Cerebellum (tissue), 4 donors: ENCODE measurements at places on chromosomes 7 and 10.

DNA sequence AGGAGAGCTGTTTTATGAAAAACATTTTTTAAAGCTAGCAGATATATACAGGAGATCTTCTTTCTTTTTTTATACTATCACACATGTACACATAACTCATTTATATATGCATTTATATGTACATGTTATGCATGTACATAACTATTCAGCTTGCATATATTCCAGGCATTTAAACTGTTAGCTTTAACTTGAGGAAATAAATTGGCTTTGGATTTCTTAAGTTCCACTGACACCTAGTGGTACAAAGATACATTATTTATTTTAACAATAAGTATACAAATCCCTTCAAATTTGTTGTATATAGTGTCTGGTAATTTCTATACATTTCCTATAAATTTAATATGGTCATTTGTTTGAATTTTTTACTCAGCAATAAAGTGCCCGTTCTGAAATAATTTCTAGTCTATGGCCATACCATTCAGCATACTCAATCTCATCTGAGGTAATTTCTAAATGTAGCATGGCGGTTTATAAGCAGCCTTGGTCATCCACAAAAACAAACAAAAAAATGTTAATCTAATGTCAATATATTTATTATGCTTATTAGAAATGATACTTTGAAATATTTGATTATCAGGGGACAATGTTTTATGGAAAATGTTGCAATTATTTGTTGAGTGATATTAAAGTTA, 11.6 kb downstream of the ZDHHC6 start:
- no peak for DNase-seq

DNA sequence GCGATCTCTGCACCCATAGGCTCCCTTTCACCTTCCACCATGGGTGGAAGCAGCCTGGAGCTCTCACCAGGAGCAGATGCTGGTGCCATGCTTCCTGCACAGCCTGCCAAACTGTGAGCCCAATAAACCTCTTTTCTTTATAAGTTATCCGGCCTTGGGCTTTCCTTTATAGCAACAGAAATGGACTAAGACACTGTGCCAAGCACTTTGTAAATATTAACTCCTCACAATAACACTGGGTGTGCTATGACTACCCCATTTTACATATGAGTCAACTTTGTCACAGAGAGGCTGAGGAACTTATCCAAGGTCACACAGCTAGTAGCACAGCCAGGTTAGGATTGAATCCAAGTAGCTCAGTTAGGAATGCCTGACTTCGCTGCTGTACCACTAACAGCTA, 79.7 kb upstream of the KCNMA1 start:
- DNase-seq, result no peak

- no peak for DNase-seq
These were observed 276.9 kb downstream of the RPS24 start for GRCh38 chr10:78310481-78311080.

DNA sequence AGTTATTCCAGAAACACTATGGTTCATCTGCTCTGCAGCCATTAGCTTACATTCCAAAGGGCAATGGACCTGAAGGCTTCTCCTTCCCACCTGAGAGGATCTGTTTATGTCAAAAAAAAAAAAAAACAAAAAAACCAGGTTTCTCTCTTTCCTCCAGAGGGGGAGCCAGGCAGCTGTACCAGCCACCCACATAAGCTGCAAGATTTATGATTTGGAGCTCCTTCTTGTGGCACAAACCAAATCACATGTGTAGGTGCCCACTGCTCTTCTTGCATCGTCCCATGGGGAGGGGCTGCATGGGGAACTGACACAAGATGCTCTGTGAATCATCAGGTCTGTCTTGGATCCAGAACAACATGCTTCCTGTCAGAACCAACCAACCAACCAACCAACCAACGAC, 231.6 kb upstream of the IGFBP3 start:
- DNase-seq, result no peak

DNA sequence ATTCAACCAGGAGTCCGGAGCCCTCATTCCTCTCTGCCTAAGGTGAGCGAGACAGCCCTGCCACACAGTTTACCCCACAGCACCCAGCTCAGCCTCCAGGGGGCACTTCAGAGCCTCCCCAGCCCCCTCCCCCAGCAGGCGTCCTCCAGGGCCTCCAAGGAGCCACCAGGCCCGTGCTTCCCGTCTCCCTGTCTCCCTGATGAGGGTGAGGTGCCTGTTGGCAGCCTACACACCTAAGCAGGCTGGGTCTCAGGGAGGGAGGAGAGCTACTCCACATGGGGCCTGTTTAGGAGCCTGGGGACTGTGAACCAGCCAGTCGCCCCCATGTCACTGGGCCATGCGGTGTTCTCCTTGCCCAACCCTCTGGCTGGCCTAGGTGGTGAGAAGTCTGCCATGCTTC, 28.9 kb upstream of the TRIM8 start:
- DNase-seq, result no peak

DNA sequence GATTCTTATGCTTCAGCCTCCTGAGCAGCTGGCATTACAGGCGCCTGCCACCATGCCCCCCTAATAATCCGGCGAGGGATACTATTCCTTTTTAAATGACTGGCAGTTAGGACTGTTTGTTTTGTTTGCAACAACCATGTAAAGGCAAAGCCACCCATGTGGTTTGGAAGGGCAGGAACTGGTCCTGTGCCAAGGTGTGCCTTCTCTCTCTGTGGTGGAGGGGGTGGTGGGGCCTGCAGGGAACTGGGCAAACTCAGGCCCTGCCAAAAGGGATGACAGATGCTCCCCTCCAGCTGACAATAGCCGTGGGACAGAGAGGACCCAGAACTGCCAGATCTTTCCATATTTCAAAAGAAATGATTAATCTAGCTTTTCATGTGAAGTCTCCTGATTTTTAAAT, 23.5 kb upstream of the WAPL start:
- DNase-seq, result no peak

GRCh38 chr7:13420726-13421125, 568.7 kb downstream of the ETV1 start:
- DNase-seq, result peak; percentile 54

DNA sequence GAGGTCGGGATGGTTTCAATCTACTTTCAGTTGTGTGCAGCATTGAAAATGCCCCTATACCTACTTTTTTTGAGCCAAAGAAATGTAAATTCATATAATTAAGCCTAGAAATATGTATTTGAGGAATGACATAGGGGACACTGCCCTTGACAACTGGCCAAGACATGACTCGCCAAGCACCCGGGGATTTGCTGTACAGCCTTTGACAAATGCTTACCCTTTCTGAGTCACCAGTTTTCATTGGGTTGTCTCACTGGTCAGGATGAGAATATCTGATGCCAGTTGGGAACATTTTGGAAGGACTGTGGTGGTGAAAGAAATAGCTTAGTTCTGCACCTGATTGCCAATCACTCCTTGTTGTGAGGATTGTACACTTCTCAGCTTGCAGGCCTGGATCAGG, 166.8 kb upstream of the HABP2 start:
- DNase-seq, result no peak

GRCh38 chr10:124643330-124644009, 100.7 kb downstream of the FAM53B start:
- DNase-seq, result no peak

DNA sequence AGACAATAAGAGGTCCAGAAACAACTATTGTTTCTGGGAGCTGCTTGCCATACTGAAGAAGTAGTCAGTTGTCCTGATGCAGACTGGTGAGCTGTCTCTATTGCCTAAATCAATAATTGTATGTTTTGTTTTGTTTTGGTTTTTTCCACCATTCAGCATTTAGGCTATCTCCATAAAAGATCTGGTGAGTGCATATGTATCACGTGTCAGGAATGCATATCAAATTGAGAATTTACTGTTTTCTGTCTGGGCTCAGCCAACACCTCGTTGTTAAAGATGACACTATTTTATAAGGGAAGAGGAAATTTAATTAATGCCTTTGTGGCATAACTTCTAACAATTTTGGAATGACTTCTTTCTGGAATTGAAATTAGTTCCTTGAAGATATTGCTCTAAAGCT, 66.2 kb downstream of the SORCS1 start:
- DNase-seq, result no peak

- no peak for DNase-seq
These were observed 87.3 kb downstream of the LHFPL3 start for GRCh38 chr7:104415700-104416099.

DNA sequence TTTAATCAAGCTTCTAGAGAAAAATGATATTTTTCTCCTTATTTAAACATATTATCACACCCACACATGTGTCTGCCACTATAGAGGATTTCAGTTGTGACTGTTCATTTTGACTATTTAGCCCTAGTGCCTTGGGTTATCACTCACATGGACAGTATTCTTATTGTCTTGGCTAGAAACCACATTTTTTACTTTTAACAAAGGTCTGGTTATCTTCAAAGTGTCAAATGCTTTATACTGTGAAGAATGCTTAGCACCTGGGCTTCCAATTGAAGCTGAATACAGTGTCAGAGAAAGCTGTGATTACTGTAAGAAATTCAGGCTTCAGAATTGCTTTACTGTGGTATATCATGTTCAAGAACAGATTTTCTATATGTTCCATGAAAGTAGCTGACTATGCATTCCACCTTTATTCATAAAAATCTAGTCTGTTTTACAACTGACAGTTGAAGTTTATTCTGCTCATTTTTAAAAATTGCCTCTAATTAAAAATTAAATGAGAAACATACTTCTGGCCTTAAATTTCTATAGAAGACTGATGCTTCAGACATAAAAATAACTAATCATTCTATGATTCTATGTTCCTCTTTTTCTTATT, 278.6 kb downstream of the SEMA3D start:
- DNase-seq, result no peak

DNA sequence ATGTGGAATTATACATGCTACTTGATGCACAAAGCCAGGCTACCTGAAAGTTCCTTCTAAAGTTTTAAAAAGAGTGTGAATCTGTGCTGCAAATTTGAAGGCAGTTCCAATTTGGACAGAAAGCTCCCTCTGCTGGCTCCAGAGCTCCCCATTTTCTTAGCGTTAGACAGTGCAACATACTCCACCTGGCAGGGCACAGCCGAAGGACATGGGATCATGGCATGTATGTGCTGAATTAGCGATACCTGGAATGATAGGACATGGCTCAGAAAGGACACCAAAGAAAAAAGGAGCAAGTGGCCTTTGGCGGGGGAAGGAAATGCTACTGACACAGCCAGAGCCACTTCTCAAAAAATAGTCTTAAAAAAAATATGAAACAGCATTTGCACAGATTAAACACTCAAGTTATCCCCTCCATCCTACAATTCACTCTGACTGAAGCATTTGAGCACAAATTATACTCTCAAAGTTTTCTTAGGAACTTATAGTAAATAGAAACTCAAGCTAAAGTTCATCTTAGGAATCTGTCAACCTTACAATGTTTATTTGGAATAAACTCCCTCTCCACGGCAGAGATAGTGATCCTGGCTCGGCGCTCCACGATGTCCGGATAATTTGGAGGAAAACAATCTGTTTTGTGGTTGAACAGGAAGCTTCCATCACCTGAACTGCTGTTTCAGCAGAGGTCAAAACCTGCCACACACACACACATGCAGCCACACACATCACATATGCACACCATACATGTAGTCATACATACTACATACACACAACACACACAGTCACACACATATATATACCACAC, 80.0 kb downstream of the C7orf25 start:
- peak; percentile 8 for DNase-seq

GRCh38 chr10:22934726-22935125, 6.9 kb downstream of the ARMC3 start:
- DNase-seq, result no peak

GRCh38 chr7:134618756-134619530, 27.7 kb upstream of the BPGM start:
- DNase-seq, result no peak

- no peak for DNase-seq
These were observed 128.7 kb downstream of the FAM204A start for GRCh38 chr10:118213436-118213835.

- DNase-seq, result no peak
These were observed 467 bp downstream of the EXOSC1 start for GRCh38 chr10:97445357-97445721.

DNA sequence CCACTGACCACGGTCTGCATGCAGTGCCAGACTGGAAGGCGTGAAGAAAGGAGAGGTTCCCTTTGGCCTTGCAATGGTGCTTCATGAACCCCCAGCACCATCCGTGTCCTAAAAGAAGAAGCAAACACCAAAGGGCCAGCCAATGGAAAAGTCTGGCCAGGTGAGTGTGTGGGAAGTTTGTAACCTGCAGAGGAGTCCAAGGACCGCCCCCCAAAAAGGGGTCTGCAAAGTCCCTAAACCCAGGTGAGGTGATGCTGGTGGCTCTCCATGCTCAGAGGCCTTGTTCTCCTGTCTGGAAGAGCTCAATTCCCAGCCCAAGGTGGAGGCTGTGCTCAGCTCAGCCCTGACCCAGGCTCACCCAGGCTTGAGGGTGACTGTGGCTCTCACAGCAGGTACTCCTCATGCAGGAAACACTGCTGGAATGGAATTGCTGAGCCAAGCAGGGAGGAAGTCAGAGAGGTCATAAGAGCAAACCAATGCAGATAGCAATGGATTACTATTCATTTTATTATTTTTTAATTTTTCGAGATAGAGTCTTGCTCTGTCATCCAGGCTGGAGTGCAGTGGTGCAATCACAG, 52.4 kb upstream of the NANOS1 start:
- DNase-seq, result no peak

DNA sequence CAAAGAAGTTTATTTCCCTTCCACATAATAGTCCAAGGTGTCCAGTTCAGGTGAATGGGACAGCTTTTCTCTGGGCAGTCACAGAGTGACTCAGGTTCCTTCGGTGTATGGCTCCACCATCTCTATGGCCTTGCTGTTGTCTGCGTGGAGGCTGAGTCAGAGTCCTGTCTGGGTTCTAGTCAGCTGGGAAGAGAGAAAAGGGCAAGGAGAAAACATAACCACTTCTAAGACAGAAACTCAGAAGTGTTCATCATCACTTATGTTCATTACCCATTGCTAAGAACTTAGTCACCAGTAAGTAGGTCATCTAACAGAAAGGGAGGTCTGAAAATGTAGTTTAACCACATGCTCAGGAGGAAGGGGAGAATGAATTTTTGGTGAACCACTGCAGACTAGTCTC, 32.4 kb upstream of the CCDC7 start:
- no peak for DNase-seq

DNA sequence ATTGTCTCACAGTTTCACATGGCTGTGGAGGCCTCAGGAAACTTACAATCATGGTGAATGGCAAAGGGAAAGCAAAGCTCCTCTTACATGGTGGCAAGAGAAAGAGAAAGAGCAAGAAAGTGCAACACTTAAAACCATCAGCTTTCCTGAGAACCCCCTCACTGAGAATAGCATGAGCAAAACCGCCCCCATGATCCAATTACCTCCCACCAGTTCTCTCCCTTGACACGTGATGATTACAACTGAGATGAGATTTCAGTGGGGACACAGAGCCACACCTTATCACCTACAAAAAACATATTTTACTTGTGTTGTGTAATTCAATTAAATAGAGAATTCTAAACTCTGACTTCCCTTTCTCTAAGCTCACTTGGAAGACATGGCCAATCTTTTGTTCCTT, 80.2 kb downstream of the SEMA3C start:
- DNase-seq, result no peak

DNA sequence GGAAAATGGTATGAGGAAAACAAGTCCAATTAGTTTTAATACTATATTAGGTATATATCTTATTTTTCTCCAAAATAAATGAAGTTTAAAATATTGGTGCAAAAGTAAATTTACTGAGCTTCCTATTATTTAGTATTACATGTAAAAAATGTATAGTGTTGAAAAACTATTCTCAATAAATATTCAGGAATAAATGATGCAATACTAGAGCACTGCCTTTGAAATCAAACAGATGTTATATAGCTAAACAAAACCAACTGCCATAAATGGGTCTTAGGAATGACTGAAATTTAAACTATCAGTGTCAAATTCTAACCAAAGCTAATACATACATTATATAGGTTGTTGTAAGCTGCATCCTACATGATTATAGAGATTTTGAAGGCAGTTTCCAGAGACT, 1434.0 kb upstream of the LRRTM3 start:
- DNase-seq, result no peak
